ENCODE measurements at places on chromosomes 6 and 20.

DNA sequence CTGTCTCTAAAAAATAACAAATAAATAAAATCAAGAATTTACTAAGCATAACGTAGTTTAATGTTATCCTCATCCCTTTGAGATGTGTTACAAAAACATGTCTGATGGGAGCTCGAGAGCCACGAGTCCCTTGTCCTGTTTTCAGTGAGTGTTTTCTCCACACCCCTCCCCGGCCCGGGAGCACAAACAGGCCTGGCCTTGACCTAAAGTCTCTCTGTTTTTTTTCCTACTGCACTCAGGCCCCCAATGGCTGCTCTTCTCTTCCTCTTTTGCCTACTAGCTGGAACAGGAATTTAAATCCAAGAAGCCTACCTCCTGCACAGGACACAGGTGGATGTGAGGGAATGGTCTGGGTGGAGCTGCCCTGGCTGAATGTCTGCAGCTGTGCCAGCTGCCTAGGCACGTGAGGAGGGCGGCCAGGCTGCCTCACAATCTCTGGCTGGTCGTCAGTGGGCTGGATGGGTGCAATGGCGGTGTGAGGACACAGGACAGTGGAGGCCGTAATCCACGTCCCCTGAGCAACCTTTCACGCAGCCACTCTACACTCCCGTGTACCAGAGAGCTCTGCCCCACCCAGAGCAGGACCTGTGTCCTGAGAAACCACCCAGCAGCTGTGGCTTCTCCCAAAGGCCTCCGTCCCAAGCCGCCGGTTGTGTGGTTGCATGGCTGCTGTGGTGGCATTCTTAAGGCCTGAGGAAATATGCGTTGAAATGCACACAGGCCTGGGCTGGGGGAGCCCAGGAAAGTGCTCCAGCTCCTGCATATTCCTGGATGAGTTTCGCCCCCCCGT lies 117.5 kb downstream of the FAM120B start:
- no peak for DNase-seq

DNA sequence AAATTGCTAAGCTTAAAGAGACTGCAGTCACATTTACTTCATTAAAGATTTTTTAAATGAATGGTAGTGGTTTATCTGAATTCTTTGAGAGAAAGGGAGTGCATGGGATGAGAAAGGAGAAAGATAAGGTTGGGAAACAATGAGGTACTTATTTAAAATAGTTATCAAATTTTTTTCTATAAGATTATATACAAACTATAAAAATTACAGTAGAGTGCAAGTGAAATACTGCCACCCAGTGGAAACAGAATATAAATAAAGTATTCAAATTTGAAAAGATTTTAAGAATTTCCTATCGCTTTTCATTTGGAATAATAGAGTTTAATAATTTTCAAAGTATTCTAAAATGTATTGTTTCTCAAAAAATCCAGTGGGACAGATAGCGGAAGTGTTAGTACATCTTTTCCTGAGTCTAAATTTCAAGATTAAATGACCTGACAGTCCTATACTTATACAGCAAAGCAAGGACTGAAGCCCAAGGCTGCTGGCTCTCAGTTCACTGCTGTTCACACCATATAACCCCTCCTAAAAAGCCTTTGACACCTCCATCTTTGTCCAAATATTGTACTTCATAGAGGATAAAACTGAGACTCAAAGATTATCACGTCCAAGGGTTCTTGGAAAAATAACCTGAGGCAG lies 31.1 kb downstream of the EPM2A start:
- no peak for DNase-seq

DNA sequence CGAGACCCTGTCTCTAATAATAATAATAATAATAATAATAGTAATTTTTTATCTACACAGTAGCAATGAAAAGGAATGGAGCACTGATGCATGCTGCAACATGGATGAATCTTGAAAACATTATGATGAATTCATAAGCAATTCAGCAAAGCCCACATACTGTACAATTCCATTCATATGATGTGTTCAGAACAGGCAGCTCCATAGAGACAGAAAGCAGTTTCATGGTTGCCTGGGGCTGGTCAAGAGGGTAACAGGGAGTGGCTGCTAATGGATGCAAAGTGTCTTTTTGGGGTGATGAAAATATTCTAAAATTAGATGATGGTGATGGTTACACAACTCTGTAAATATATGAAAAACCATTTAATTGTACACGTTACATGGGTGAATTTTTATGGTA lies 43.6 kb downstream of the SLC24A3 start:
- DNase-seq = no peak

GRCh38 chr6:125154118-125154760 lies 666 bp downstream of the TPD52L1 start:
- no peak for DNase-seq

DNA sequence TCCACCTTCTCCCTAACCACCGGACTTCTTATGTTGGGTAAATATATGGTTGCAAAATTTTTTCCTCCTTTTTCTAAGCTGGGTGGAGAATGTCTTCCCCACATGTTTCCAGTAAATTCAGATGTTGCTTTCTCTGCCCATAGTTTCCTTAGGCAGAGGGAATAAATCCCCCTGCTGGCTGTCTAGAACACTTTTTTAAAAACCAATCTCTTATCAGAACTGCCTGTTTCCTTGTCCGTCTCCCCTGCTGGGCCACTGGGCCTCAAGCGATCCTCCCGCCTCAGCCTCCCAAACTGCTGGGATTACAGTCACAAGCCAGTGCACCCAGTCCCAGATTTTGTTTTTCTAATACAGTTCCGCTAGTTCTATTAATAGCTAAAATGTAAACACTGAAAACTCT lies 9.9 kb upstream of the WFDC2 start:
- no peak for DNase-seq
